Stimulated activated effector memory CD8-positive, alpha-beta T cell treated with anti-CD3 and anti-CD28 coated beads, Interleukin-12 subunit alpha, Interleukin-12 subunit beta, amount 100 ng/mL, for 72 hours (primary cell): ENCODE measurements at places on chromosomes 2 and 18.

DNA sequence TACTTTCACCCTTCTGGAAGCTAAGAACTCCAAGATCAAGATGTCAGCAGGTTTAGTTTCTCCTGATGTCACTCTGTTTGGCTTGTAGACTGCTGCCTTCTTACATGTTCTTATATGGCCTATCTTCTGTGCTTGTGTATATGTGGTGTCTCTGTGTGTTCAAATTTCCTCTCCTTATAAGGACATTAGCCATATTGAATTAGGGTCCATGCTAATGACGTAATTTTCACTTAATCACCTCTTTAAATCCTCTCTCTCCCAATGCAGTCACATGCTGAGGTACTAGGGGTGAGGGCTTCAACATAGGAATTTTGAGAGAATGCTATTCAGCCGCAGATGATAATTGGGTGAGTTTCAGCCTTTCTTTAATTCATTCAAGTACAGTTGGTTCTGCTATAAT lies 458.3 kb upstream of the SYT4 start:
- no peak for DNase-seq

DNA sequence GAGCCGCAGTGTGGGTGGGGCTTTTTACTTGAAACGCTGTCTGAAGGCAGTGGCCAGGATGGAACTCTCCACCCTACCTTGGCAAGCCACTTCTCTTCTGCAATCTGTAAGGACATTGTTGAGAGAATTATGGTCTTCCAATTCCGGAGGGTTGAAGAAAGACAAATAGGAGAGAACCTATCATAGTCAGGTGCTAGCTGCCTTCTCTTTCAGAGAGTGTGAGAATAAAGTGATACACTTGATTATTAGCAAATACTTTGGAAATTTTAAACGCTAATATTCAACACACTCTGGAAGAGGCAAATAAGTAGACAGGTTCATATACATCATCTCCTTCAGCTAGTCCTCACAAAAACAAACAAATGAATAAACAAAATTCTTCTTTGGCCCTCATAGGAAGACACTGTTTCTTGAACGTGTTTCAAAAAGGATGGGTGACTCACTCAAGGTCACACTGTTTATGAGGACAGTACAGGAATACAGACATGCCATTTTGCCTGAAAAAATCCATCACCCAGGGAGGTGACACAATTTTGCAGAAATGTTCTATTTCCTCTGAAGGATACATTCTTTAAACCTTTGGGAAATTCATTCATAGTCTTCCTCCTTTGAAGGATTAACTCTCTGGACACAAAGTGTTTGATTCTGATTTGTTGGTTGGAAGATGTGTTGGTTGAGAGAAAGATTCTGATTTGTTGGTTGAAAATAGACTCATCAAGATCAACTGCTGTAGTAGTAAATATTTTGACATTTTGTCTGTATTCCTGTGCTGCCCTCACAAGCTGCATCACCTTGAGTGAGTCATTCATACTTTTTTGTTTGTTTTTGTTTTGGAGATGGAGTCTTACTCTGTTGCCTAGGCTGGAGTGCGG lies 2.2 kb upstream of the IL1RN start:
- no peak for DNase-seq

DNA sequence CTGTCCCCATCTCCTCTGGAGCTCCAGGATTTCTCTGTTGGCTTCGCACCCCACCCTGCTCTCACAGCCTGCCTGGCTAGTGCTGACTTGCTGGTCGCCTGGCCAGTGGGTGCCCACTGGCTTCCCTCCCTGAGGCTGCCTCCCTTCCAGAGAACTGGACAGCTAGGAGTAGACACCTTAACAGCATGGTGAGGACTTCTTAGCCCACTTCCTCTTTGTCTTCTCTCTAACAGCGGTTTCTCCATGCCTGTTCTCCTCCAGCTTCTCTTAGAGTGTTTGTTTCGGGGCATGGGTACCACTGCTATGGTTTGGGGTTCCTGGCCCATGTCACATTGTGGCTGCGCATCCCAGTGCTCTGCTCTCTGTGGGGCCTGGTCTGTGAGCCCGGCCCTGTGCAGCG lies 37.1 kb downstream of the ZNF532 start:
- DNase-seq, result no peak

GRCh38 chr2:238596571-238597551 lies 170.1 kb downstream of the ASB1 start:
- DNase-seq, result no peak

DNA sequence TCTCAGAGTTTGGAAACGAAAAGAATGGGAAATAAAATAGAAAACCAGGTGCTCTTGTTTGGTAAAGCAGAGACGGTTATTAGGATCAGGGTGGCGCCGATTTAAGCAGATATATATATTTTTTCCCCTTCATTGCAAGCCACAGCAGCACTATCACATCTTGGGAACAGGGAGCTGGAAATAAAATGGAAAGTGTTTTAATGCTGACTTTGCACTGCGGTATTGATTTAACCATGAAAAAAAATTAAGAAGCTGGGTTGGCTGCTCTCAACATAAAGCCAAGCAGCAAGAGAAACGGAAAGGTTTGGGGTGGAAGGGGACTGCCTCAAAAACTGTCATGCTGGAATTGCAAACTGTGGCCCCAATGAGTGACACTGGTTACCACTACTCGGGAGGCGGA lies 102.7 kb upstream of the ZBTB14 start:
- no peak for DNase-seq

- no peak for DNase-seq
These were observed 101.7 kb downstream of the FAM210A start for GRCh38 chr18:13624563-13625237.
